ENCODE measurements at places on chromosomes 5 and 9.
A peak's percentile ranks its signal among the peaks of the same experiment; 100 is the strongest.

DNA sequence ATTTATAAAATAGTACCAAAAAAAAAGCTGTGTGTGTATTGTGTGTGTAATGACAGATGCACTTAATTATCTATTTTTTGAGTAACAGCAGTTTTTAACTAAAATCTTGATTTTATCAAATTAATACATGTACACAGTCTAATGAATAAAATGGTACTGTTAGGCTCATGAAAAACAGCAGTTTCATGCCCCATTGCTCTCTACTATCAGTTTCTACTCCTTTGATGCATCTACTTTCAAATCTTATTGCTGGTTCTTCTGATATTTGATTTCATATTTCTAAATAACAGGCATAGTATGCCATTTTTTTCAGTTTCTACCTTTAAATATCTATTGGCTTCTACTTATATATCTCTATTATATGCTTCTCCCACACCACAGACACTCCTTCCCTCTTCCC, 117.4 kb downstream of the CCDC171 start:
- DNase-seq: no peak

DNA sequence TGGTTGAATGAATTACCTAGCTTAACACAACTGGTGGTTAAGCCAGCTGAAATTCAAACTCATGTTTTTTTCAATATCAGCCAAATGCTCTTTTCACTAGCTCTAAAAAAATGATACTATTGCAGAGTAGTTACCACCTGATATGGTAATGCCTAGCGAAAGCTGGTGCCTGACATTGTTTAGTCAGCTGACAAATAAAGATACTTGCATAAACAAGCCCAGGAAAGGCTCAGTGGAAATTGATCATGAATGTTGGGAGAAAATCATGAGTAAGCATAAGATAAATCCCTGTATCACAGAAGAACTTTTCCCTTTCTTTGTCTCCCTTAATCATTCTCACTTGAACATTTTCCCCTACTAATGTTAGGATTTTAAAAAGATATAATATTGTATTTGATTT, 54.6 kb downstream of the FGF10 start:
- DNase-seq: no peak

GRCh38 chr5:105877592-105877991, 1793.1 kb downstream of the EFNA5 start:
- DNase-seq: no peak

DNA sequence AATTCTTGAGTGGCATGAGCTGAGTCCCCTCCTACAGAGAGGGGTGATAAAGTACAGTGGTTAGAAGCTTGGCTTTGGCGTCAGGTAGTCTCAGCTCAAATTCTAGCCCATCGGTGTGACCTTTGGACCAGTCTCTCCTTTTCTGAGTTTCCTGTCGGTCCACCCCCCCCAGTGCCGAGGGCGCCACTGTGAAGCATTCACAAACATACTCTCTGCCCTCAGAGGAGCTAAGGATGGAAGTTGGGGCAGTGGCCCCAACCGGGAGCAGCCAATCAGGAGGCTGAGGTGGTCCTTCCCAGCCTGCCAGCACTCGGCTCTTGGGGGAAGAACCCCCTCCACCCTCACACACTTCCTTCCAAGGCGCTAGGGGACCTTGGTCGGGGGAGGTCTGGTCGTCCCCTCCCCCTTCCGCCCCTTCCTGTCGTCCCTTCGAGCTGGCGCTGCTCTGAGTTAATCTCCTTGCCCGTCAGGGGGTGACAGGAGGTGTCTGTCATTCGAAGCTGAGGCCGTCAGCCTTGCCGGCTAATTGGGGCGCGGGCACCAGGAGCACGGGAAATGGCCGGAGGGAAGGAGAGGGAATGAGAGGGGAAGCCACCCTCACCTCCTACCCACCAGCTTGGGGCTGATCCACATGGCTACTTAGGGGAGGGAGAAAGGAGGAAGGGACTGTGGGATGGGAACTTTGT, 53.0 kb downstream of the CXXC5 start:
- DNase-seq: no peak

- DNase-seq: no peak
Observed at GRCh38 chr5:35036536-35036935, 11.2 kb downstream of the AGXT2 start.

- peak; percentile 63 for DNase-seq
Observed at GRCh38 chr5:73296772-73297171, 123.8 kb downstream of the TMEM174 start.

DNA sequence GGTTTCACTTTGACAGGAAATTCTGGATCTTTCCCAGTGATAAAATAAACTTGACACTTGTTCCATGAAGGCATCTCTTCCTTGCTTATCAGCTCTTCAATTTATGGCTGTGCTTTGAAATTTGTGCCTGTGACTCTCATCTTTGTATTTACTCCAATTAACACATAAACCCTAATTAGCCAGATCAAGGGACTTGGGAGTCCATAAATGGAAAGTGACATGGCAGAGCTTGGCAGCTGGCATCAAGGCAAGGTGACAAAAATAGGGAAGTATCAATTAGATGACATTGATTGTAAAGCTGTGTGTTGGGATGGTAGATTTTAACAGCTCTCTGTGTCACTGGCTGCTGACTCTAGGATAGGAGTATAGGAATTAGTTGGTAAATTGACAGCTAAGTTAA, 133.9 kb downstream of the PBX3 start:
- no peak for DNase-seq

GRCh38 chr9:136172412-136173079, 32.4 kb downstream of the LHX3 start:
- DNase-seq: no peak

DNA sequence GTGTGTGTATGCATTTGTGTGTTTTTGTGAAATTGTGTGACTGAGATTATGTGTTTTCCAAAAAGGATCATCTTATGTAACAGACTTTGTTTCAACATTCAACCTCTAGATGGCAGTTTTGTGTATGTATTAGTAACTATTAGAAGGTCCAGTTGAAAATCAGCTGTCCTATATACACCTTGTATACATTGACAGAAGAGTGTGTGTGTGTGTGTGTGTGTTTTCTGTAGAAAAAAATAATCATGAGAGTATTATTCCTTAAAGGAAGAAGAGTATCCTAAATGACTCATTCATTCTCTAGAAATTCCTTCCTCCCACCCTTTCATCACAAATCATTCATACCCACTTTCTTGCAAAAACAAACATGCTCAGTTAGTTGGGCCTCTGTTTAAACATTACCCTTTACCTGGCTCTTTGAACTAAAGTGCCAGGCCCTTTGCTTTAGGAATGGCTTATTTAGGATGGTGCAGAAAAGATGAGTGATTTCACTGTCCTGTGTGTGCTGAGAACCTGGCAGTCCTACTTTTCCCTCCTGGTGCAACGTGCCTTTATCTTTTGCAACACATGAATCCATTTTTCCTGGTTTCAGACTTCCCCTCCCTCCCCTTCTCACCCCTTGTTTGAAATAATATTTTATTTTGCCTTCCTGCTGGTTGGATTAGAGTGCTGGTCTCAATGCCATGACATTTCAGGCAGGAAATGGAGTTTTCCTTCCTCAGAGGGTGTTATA, 152.2 kb downstream of the ARHGAP26 start:
- no peak for DNase-seq

GRCh38 chr9:93577975-93578682, 1.7 kb downstream of the PHF2 start:
- DNase-seq: no peak

GRCh38 chr5:140322751-140323731, 20.1 kb upstream of the PFDN1 start:
- peak; percentile 93 for DNase-seq

DNA sequence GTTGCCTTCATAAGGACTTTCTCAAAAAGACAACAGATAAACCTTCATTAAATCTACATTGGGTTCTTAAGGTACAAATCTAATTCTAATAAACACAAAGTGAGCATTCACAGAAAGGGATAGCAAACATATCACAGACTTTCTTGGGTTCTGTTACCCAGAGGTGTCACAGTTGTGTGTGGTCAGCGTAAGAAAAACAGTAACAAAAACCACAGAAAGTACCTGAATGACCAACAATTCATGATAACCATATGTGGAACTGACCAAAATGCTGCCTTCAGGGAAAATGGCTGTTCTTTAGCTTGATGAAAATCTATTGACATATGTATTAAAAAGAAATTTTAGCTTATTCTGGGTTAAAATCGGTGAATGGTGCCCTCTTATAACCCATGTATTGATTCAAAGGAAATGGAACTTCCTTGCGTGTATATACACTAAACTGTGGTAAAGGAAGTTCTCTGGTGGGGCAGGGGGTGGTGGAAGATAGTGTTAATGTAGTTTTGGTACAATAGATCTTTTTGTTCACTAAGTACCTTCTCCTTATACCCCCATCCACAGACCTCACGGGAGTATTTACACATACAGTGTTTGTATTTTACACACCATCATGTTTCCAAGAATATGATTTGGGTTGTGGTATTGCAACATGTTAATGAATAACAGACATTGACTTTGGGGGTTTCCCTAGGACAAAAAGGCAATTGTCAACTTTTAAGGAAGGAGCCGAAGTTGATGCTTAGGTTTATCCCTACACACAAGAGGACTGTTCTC, 152.5 kb downstream of the APBA1 start:
- DNase-seq: no peak

Data from non-pigmented ciliary epithelial cell (primary cell).